ENCODE measurements at places on chromosomes 13 and 19.

- DNase-seq: no peak
Measured at GRCh38 chr13:28825379-28825778, 5.2 kb downstream of the MTUS2 start.

- no peak for DNase-seq
Measured at GRCh38 chr13:112752211-112752610, 62.4 kb downstream of the ATP11A start.

DNA sequence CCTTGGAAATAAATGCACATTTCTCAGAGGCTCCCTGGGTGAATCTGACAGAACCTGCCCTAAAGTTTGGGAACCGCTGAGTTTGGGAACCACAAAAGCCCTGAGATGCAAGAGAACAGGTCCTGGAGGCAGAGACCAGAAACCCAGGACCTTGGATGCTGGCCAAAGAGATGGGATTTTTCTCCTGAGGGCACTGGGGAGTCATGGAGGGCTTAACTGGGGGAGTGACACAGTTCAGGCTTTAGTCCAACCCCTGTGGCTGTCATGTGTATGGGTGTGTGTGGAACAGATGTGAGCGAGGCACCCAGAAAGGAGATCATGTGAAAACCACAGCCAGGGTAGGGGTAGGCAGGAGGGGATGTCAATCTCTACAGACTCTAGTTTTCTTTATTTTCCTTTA is 3.9 kb upstream of the NCCRP1 start:
- no peak for DNase-seq

DNA sequence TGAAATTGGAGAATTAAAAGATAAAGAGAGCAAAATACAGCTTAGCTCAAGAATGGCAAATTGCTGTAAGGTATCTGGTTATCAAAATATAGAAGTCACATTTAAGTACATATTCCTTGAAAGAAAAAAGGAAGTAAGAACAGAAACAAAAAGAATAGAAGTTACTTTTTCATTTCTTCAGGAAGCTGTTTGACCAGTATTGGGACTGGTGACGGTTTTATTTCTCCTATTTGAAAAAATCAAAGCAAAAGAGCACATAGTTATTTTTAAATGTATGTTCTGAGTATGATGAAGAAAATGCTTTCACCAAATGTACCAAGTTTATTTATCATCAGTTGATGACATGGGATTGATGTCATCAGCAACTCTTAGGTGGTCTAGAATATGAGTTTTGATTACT is 83.1 kb upstream of the OXGR1 start:
- DNase-seq: no peak

DNA sequence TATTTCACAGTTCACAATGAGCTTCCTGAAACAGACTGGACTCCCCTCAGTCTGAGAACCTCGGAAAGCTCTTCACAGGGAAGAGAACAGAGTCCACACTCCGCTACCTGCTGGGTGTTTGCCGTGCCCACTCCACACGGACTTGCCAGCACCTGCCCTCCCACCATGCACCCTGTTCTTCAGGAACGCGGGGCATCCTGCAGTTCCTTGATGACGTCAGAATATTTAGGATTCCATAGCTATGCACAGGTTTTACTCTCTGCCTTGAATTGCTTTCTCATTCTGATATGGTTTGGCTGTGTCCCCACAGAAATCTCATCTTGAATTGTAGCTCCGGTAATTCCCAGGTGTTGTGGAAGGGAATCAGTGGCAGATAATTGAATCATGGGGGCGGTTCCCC is 74.4 kb upstream of the FARP1 start:
- no peak for DNase-seq

- DNase-seq: no peak
Measured at GRCh38 chr19:924553-925086, 1.2 kb upstream of the ARID3A start.

DNA sequence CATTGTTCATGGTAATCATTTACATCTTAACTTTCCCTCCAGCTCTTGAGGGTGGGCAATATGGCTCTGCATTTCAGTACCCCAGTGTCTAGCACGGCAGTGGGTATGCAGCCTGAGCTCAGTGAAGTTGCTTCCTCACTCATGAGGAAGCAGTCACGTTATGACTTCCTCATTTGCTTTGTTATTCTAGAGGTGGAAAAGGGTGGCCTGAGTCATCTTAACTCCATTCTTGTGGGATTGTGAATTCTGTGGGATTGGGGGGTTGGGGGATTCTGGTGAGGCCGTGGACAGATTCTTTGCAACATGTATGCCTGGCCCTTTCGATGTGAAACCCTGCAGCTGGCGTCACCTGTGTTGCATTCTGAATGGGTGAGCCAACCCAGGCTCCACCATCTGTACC is 406.7 kb upstream of the ZNF507 start:
- DNase-seq: no peak

- DNase-seq: no peak
Measured at GRCh38 chr13:24854311-24854710, 90.3 kb downstream of the RNF17 start.

GRCh38 chr19:12666265-12667048 is at the start of the genes MAN2B1 and WDR83:
Gene MAN2B1 (minus strand): TSS chr19:12666742. CDS start chr19:12666701, 41 bp downstream.
Gene WDR83 (plus strand): TSS chr19:12666807. CDS start chr19:12669791, 2,984 bp downstream.
- DNase-seq: peak; percentile 83

DNA sequence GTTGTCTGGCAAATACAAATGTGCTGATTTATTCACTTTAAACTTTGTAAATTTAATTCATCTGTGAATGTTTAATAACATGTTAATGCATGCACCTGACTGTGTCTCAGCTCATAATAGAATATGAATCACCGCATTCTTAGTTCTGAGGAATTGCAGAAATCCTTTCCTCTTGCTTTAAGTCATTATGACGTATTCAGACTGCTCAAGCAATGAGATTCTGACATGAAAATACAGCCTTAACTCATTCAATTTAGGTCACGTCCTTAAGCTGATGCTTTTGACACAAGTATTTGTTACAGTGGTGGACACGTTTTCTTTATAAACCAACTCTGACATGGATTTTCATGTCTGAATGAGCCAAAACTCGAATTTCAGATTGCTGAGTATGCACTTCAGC is 541.0 kb upstream of the KLF12 start:
- no peak for DNase-seq

GRCh38 chr13:73872397-73872796 is 261.8 kb downstream of the KLF12 start:
- no peak for DNase-seq

- DNase-seq: no peak
Measured at GRCh38 chr13:41774605-41775218, 186.2 kb downstream of the VWA8 start.

- no peak for DNase-seq
Measured at GRCh38 chr13:98267080-98267912, 90.2 kb upstream of the RNF113B start.

DNA sequence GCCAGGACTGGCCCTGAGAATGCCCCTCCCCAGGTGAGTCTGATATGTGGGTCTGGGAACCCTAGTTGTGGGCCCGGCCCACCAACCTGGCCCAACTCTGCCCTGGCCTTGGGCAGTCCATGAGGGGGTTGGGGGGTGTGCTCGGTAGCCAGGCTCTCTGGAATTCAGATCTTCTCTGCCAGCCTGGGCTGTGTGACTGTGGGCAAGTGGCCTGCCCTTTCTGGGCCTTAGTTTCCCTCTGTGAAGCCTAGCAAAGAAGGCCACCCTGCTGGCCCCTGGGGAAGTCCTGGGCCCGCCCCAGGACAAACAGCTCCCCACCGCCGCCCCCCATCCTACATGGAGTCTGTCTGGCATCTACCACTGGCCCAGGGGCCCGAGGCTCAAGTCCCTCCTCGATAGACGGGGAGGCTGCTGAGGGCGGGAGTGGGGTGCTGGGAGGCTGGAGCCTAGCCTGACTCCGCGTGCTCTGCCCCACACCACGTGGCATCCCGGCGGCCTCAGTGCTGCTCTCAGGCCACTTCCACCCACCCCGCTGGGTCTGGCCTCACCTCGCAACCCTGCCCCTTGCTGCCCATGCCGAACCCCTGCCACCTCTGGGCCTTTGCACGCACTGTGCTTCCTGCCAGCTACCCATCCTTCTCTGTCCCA is 8.3 kb upstream of the TBXA2R start:
- DNase-seq: no peak

- no peak for DNase-seq
Measured at GRCh38 chr13:99196466-99197116, 4.1 kb upstream of the UBAC2 start.

GRCh38 chr13:58919551-58919950 is 1244.2 kb downstream of the DIAPH3 start:
- no peak for DNase-seq

- no peak for DNase-seq
Measured at GRCh38 chr19:524062-524674, 7.4 kb upstream of the CDC34 start.

DNA sequence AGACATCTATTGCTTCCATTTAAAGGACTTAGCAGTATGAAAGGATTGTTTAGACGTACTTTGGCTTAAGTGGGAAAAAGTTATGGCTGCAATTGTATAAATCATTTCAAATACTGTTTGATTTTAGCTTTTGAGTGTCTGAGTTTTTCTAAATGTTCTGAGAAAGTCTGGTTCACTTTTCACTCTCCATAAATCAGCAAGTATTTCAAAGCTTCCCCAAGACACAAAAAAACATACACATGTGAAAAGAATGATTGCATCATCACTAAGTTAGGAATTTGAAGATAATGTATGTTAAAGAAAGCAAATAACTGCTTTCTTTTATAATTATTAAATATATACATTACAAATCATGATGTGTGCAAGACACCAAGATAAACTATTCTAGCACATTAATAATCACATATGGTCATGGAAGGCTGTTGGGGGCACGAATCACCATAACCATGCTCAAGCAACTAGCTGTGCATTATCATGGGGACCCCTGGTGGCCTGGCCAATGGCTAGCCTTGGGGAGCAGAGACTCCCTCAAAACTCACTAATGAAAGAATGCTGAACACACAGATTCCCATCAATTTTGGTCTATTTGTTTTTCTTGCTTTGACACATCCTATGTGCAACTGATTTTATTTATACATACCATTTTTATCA is 111.1 kb downstream of the MIPEP start:
- DNase-seq: no peak

DNA sequence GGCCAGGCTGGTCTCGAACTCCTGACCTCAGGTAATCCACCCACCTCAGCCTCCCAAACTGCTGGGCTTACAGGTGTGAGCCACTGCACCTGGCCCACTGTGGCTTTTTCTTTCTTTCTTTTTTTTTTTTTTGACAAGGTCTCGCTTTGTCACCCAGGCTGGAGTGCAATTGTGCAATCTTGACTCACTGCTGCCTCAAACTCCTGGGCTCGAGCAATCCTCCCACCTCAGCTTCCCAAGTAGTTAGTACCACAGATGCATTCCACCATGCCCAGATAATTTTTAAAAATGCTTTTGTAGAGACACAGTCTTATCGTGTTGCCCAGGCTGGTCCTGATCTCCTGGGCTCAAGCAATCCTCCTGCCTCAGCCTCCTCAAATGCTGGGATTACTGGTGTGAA is 12.1 kb upstream of the FCGBP start:
- DNase-seq: no peak

All from stimulated activated CD8-positive, alpha-beta memory T cell treated with anti-CD3 and anti-CD28 coated beads, Interleukin-2, amount 100 ng/mL, for 48 hours (primary cell).